ENCODE measurements at places on chromosomes 4 and X. TPM values are rescaled to one million over a fixed set of nuclear protein-coding genes. Genes with fewer than 3 reads are reported as not detected.

- no peak for DNase-seq
These were observed 61.3 kb upstream of the UNC5C start for GRCh38 chr4:95610061-95610569.

DNA sequence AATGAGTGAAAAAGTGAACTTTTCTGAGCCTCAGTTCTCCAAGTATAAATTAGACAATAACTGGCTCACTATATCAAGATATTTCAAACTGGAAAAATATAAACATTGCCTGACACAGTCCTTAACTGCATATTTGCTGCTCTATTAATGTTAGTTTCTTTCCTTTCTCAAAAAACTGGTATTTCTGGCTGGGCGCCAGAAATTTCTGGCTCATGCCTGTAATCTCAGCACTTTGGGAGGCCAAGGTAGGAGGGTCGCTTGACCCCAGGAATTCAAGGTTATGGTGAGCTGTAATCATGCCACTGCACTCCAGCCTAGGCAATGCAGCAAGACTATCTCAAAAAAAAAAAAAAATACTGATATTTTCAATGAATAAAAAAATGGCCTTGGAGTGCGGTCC, 227.0 kb downstream of the MAGEB17 start:
- DNase-seq, result no peak

DNA sequence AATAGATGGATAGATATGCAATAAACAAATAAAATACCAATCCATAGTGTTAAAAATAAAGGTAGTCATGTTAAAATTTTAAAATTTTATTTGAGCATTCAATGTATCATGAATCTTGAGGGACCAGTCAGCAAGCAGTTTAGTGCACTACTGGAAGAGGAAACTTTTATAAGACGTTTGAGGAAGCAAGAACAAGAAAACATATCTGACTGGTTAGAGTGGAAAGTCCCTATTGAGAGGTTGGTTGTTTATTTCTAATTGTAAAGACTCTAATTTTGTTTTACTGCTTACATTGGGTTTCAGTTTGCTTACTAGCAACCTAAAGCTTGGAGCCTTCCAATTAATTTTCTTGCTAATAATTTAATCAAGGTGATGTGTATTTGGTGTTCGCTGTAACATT, 786.2 kb downstream of the RAB28 start:
- no peak for DNase-seq

- DNase-seq, result no peak
These were observed 21.8 kb downstream of the ANK2 start for GRCh38 chr4:113071274-113071673.

- DNase-seq, result no peak
These were observed 140.9 kb downstream of the SHOX start for GRCh38 chrX:771536-771935.

GRCh38 chr4:165663411-165663810, 209.6 kb upstream of the TLL1 start:
- no peak for DNase-seq

DNA sequence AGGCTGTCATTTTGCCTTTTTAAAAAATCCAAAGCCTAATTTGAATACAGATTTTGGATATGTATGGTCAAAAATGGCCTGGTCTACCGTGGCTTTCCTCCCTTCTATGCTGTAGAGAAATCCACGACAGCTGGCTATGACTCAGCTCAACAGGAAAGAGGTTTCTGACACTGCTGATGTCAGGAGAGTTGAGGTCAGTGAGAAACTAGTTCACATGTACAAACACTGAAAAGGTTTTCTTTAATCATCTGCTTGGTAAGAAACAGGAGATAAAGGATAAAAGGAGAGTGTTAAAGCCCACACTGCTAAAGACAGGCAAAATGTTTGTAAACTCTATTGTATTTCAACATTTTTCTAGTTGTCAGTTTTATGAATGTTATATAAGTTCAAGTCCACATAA, 113.9 kb downstream of the NYX start:
- peak; percentile 51 for DNase-seq

DNA sequence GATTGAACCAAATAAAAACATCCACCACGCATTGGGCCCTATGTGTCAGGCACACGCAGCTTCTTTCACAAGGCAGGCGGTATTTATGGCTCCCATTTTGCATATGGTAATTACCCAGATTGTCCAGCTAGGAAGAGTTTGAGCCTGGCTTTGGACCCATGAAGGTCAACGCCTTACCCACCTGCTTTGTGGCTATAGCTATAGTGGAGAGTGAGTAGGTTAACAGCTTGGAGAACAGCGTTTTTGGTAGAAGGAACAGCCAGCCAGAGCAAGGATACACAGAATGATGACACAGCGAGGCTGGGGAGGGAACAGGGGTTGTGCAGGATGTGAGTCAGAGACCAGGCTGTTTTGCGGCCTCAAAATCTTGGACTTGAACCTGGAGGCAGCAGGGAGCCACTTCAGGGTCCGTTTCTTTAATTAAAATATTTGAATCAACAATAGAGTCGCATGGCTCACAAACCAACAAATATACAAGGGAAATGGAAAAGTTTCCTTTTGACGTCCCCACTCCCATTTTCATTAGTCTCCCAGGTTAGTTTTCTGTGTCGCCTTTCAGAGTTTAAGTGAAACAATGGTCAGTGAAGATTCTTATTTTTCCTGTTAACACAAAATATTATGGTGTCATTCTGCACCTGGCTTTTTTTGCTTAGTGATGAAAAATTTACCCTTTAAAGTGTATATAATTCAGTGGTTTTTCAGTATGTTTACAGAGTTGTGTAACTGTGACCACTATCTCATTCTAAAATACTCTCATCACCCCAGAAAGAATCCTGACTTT, 118.2 kb upstream of the STX18 start:
- no peak for DNase-seq

DNA sequence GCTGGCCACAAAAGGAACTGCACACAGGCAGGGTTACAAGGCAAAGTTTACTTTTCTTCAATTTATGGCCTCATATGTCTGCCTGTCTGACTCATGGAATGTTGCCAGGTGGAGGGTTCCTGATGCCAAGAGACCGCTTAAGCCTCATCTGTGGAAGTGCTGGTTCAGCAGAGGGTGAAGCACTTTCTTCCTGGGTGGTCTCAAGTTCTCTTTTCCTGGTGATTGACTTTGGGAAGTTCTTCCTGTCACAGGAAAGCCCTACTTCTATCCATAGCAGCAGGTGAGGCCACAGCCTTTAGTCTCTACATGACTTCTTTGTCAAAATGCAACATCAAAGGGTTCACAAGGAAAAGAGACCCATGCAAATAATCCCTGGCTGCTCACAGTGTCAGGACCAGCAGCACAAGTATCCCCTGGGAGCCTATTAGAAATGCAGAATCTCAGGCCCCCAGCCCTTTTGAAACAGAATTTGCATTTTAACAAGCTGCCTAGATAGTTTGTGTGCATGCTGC, 81.4 kb upstream of the IGFBP7 start:
- no peak for DNase-seq

DNA sequence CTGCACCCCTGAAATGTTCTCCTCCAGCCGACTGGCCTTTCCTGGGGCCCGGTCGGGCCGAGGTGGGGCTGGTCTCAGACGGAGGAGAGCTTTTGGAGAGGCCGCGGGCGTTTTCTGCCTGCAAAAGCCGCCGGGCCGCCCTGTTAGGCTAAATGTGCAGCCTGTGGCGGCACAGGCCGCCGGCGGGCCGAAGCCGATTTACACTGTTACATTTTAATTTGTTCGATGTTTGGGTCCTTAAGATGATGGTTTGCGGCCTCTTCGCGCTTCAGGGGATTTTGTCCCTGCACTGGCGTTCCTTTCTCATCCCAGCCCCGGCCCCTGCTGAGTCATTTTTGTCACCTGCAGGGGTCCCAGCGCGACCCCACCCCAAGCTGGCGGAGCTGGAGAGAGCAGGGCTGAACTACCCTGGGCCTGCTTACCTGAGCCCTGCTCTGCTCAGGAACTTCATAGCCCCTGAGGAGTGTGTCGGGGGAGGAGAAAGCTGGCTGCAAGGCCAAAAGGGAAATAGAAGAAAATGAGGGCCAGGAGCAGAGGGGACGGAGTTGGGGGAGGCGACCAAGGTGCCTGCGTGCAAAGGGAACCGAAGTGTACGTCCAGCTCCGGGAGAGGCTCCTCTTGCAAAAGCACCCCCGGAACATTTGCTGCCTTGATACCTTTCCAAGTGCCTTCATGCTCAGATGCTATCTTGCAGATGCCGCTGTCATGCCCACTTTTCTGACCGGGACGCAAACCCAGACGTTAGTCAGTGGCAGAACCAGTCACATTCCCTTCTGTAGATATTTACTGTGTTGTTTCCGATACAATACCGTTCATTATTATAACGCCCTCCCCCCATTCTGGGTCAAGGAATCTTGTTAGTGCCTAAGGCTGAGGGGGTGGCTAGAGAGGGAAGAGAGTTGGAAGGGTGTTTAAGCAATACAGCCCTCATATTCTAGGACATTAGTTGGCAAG, 977 bp upstream of the RBBP7 start:
- DNase-seq, result peak; percentile 37

DNA sequence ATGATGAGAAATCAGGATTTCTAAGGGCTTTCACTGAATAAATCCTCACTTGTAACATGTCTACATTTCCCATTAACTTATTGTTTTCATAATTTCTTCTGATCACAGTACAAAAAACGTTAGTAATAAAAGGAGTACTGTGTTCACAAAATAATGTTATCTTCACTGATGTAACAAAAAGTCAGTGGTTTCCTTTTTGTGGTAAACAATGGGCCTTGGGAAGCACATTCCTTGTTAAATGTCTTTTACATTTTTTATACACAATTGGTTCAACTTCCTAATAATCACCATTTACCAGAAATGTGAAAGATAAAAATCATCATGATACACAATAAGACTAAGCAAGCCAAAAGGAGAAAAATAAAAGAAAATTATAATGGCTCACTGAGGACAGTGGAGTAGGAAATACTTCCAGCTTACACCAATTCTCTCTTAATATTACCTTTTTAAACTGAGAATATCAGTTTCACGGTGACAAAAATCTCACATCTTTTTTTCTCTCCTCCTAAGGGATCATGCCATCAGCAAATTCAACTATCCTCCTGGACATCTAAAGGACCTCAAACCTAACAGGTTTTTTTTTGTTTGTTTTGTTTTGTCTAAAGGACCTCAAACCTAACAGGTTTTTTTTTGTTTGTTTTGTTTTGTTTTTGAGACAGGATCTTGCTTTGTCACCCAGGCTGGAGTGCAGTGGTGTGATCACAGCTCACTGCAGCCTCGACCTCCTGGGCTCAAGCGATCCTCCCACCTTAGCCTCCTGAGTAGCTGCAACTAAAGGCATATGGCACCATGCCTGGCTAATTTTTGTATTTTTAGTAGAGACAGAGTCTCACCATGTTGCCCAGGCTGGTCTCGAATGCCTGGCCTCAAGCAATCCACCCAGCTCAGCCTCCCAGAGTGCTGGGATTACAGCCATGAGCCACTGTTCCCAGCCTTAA, 57.3 kb downstream of the FRYL start:
- DNase-seq, result no peak

GRCh38 chr4:25007598-25007997, 23.1 kb downstream of the LGI2 start:
- no peak for DNase-seq

DNA sequence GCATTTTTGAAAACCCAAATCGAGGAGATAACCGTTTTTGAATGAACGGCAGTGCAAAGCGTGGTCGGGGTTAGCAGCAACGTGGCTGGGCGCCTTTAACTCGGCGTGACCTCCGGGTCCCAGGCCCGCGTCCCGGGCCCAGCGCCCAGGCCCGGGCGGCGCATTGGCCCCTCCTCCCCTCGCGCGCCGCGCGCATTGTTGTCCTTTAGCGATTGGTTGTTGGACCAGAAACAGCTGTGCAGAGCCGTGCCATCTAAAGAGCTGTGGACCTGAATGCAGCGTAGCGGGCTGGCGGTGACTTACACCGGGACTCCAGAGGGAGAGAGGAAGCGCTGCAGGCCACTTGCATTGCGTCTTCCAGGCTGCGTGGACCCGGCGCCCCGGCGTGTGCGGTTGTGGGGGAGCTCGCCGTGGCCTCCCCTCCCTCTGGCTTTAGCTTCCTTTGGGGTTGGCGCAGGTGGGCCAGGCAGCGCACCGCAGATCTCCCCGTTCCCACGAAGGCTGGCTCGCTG, at the start of gene STOX2:
Gene STOX2 (plus strand): TSS at position 227 of the 512 bp plus-strand sequence. CDS start 1,484 bp downstream, outside the sequence.
- DNase-seq, result peak; percentile 52

- DNase-seq, result no peak
These were observed 218.7 kb downstream of the NWD2 start for GRCh38 chr4:37463033-37463856.

DNA sequence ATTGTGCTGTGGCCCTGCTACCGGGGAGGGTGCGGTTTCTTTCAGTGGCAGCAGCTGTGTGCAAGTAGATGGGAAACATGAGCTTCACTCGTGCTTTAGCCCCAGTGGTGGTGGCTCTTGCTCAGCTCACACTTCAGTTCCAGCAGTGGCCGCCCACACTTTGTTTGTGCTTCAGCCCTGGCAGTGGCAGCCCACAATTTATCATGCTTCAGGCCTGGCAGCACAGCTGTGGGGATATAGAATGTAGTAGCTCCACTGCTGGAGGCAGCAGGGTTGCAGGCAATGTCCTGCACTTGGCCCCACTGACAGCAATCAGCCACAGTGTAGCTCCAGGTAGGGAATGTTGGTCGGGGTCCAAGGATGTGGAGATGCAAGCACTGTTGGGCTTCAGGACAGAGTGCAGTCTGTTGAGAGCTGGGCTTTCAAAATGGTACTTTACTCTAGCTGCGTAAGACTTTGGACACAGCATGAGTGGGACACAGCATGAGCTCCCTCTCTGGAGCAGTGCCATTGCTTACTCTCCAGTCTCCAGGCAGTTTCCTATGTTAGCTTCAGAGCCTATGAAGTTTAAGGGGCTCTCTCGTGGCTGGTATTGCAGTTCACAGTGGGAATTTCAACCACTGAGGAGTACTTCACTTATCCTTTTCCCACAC, 413.1 kb downstream of the PDGFC start:
- DNase-seq, result no peak

DNA sequence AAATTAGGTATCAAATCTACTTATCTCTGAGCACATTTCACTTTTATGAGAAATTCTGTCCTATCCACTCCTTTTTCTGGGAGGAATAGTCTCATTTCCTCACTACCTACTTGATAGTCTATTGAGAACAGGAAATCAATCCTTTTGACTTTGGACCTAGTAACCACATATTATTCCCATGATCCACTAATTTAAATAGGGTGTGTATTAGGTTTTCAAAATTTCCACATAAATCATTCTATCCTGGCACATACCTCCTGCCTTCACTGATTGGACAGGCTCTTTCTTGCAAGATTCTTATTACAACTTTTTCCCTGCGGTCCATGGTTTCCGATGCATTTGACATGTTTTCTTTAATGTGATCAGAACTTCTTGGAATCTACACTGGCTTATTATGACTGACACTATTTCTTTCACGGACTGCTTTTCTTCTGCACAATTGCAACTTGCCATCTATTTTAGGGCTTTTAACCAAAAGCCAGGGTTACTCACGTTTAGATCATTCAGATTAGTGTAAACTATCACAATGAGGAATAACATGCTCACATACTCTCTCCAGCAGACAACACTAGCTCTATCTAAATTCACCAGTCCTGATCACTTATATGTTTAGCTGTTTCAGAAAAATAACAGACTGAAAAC, 419.9 kb upstream of the SLIT2 start:
- no peak for DNase-seq

Gene PPP1R3F
- total RNA-seq, result 4.4 TPM

Gene TCEAL7
- total RNA-seq, result not detected

Gene CT83
- not detected for total RNA-seq

Gene CHST7
- 2.0 TPM for total RNA-seq

Gene PCDH10
- total RNA-seq, result not detected

Gene P2RY4
- total RNA-seq, result 0.11 TPM

Gene HMGN5
- 5.5 TPM for total RNA-seq

Measured in activated CD4-positive, alpha-beta T cell treated with anti-CD3 and anti-CD28 coated beads for 36 hours (primary cell).